ENCODE measurements at places on chromosomes 13 and 19.

GRCh38 chr19:16074488-16075365 is 1.6 kb upstream of the TPM4 start:
- DNase-seq = no peak

GRCh38 chr19:41691268-41691970 is 3.3 kb upstream of the CEACAM7 start:
- no peak for DNase-seq

GRCh38 chr13:46554951-46555350 is 2.0 kb downstream of the LRCH1 start:
- DNase-seq = no peak

DNA sequence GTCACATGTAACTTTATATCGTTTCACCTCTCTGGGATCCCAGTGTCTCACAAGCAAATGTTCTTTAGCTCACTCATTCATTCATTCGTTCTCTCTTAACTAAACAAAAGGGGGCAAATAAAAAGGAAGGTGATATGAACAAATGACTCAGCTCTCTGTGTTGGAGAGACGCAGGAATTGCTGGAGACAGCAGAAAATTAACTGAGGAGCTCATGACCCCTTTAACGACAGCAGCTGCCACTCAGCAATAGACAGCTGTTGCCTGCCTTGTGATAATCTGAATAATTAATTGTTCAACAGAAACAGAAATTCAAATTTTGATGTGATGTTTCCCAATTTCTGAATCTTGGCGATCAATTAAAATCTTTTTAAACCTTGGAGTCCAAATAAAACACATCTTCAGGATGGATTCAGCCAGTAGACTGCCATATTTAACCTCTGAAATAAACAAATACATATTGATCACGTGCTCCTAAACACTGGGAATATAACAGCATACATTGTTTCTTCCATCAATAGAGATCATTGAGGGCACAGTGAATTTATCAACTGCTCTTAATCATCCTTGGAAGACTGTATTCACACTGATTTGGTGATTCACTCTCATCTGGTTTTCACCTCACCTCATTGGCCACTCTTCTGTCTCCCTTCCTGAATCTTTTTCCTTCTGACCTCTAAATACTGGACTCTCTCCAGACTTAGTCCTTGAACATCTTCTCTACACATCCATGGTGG is 63.3 kb downstream of the MBNL2 start:
- DNase-seq = no peak

GRCh38 chr13:66714795-66715194 is 515.3 kb downstream of the PCDH9 start:
- no peak for DNase-seq

- no peak for DNase-seq
These were observed 2.9 kb downstream of the FFAR1 start for GRCh38 chr19:35350591-35350990.

GRCh38 chr19:42088471-42089190 is 12.7 kb downstream of the ZNF574 start:
- no peak for DNase-seq

DNA sequence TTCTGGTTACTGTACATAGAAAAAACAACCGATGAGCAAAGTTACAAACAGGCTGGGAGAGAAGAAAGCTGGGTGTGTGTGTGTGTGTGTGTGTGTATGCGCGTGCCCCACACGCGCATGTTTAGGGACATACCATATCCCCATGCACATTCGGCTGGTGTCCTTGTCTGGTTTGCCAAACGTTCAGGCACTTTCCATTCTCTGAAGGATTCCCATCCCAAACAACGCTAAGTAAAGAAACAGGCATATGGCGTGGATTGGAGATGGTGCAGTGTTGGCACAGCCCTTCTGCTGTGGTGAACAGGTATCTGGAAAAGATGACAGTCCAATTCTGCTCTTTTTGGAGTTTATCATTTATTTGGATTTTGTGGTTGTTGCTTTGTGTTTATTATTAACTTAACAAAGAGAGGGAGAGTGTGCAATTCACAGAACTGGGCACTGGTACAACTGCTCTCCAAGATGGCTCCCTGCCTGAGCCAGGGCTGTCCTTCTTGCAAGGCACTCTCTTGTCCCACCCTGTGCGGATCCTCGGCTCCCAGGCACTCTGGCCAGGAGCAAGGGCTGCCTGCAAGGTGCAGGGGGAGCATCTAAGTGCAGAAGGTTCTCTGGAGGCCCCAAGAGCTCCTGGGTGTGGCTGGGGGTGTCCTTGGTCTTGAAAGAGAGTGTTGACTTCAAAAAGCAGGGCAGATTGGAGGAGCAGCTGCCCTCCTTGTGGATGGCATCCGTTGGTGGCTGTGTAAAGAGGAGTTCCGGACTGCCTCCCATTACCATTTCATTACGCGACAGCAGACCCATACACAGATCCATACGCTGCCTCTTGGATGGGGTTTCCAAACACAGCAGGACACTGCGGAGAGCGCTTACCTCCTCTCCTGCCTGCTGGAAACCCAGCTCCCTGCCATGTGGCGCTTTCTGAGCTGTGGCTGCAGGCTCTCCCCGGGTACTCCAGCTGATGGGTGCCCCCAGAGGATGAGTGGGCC is 263.1 kb downstream of the ZNF536 start:
- DNase-seq = no peak

GRCh38 chr19:8028951-8029491 is 23.5 kb upstream of the CCL25 start:
- DNase-seq = no peak

DNA sequence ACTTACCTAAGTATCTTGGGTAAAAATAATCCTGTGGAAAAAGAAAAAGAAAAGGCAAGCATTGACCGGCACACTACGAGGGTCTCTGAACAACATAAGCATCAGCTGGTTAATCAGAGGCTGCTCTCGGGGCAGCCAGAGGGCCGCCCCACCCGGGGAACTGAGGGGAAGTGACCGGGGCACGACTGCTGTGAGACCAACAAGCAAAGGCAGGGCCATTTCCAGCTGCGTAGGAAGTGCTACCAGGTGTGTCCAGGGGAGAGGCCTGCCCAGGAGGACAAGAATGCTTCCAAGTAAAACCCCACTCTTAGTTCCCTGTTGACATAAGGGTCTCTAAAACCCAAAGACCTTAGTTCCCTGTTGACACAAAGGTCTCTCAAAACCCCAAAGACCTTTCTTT is 15.9 kb downstream of the GAS6 start:
- DNase-seq = no peak

GRCh38 chr13:90757127-90757680 is 590.3 kb upstream of the MIR17HG start:
- no peak for DNase-seq

GRCh38 chr13:46320821-46321220 is 66.2 kb downstream of the RUBCNL start:
- DNase-seq = no peak

GRCh38 chr19:12913011-12913561 is 6.0 kb downstream of the SYCE2 start:
- peak; percentile 99 for DNase-seq

DNA sequence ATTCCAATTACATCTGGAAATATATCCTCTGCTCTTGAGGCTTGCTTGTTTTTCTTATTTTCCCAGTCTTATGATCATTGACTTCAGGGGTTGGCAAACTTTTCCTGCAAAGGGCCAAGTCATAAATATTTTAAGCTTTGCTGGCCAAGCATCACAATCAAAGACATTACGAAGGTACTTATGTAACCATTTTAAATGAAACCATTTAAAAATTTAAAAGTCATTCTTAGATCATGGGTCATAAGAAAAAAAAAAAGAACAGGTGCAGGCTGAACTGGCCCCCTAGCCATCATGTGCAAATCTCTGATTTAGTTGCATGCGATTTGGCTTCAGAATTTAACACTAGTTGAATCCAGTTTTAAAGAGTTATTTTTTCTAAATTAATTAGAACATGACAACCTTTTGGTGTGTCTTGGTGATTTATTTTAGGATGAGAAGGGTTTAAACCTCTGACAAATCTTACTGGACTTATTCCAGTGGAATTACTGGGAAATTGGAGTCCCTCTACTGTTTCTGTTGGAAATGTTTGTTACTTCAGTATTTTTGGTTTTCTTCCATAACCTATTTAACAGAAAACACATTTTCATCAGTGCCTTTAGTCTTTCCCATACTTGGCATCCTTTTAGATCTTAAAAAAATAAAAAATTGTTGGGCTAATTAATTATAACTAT is 148.1 kb downstream of the NHLRC3 start:
- DNase-seq = no peak

GRCh38 chr13:26762745-26763345 is 2.3 kb upstream of the GPR12 start:
- DNase-seq = no peak

DNA sequence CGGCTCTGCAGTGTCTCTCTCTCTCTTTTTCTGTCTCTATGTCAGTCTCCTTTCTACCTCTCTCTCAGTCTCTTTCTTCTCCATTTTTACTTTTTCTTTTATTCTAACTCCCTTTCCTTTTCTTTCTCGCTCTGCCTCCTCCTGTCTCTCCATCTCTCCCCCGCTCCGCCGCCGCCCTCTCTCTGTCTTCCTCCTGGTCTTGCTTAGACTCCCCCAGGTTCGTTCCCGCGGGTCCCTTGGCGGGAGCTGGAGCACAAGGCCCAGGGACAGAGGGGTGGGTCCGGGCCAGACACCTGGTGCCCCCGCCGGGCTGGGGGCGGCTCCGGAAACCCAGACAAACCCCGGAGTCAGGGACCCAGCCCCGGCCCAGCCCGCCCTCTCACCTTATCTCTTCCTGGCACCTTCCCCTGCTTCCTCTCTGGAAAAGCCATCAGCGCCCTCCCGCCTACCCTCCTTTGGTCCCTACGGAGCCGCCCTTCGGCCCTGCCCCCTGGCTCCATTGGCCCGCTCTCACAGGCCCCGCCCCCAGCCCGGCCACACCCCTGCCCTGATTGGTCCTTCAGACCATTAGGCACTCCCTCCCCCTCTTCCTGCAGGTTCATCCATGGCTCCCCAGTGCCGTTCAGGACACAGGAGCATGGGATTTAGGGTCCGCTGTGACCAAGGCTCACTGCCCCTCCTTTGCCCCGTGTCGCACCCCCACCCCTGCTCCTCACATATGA is 15.4 kb upstream of the NOP53 start:
- DNase-seq = no peak

DNA sequence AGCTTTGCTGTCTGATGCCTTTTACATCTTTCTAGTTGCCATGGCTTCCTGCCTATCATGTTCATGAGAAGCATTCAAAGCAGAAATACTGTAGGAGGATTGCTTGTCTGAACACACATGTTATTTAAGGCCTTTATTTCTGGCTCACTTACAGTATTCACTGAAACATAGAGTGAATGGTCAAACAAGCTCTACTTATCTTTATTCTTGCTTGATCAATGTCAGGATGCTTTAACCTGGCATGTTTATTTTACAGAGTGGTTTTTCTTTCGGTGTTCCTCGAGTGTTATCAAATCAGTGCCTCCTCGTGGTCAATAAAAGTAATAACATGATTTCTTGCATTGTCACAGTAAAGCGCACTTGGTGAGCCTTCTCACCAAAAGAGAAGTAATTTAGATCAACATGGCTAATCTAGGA is 73.5 kb upstream of the PCDH17 start:
- DNase-seq = peak; percentile 28

DNA sequence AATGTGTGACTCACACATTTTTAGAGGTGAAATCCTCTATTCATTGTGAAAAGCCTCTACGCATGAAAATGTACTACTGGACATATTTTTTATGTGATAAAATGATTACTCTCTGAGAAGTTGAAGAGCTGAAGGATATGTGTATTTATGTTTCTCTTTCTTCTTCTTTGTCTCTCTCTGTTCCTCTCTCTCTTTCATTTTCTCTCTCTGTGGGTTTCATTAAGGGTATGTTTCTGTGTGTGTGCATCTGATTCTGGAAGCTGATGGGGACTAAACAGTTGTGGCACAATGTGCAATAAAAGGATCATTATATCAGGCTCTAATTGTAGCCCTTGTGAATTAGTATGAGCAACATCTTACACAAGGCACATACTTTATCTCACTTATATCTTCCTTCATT is 867.7 kb downstream of the PCDH9 start:
- DNase-seq = no peak

GRCh38 chr19:17243211-17243829 is 2.4 kb downstream of the NR2F6 start:
- DNase-seq = no peak

GRCh38 chr19:14113762-14114414 is 3.7 kb downstream of the PRKACA start:
- no peak for DNase-seq

DNA sequence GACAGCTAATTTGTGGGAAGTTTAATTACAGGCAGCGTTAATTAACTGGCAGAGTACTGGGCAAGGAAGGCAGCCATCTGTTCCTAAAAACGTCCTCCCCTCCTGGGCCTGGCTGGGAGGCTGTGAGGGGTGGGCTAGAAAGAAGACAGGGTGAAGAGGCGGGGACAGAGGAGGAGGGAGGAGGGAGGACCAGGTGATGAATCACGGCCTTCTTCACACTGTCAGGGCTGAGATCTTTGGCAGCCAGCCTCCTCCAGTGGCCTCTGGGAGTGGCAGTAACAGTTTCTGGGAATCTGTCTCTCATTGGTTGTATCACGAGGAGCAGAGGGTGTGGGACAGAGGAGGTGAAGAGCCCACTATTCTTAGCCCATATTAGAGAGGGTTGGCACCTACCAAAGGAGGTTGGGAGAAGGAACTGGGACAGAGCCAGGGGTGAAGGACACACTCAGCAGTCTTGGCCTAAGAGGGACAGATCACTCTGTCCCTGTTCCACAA is 9.6 kb upstream of the ZNRF4 start:
- no peak for DNase-seq

DNA sequence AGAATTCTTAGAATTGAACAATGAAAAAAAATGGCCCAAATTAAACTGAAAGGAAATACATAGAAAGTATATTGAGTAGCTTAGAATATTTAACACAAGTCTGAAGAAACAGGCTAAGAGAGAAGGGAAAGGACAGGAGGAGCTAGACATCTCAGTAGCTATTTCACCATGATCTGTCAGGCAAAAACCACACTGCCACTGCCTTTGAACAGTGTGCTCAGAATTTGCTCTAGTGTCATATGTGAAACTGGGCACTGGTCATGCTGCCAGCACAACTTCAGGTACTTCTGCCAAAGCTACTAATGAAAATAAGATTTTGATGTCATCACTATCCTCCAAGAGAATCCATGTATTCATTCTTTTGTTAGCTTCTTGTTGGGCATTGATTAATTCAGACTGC is 1280.8 kb upstream of the PCDH20 start:
- DNase-seq = no peak

DNA sequence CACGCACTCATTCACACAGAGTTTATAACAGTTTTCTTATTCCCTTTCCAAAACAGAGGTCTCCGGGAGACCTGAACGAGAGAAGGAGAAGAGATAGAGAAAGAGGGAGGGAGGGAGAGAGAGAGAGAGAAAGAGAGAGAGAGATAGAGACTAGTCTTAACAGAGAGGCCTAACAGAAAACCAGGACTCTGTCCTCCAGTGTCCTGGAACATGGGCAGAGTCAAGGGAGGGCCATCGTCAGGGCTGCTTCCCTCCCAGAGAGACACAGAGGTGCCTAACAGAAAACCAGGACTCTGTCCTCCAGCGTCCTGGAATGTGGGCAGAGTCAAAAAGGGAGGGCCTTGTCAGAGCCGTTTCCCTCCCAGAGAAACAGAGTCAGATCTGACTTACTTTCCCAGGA is 78.7 kb downstream of the WTIP start:
- DNase-seq = no peak

- DNase-seq = no peak
These were observed 5.9 kb downstream of the IFNL3 start for GRCh38 chr19:39238944-39239343.

GRCh38 chr13:44759384-44760360 is 183.5 kb upstream of the TSC22D1 start:
- DNase-seq = peak; percentile 86

Measured in NCI-H1092 (cell line).